ENCODE measurements at places on chromosomes 12 and 14. TPM values are rescaled to one million over a fixed set of nuclear protein-coding genes. Genes with fewer than 3 reads are reported as not detected.

The KRT6C gene
- not detected for total RNA-seq

The TEX52 gene
- total RNA-seq = not detected

The RNF212B gene
- total RNA-seq = not detected

The ACADS gene
- total RNA-seq = 209 TPM

The TUBA1A gene
- total RNA-seq = 12.8 TPM

The ARMH4 gene
- 0.82 TPM for total RNA-seq

The SPX gene
- not detected for total RNA-seq

The ATL1 gene
- total RNA-seq = 12.6 TPM

The LRRC43 gene
- total RNA-seq = 0.59 TPM

The NFATC4 gene
- 17.4 TPM for total RNA-seq

The KCNJ8 gene
- 0.46 TPM for total RNA-seq
